Colonic mucosa (tissue), 4 donors: ENCODE measurements at places on chromosomes 7 and 10. TPM values are rescaled to one million over a fixed set of nuclear protein-coding genes. Genes with fewer than 3 reads are reported as not detected.

The PROSER2 gene
- total RNA-seq, result 12.9 TPM

The ACTL6B gene
- total RNA-seq, result 0.29 TPM

The TMEM140 gene
- 3.8 TPM for total RNA-seq

The ABI1 gene
- 65.3 TPM for total RNA-seq

The OIT3 gene
- total RNA-seq, result 0.19 TPM

The PRR15 gene
- total RNA-seq, result 129 TPM

The PRTFDC1 gene
- 8.1 TPM for total RNA-seq

The CXCL12 gene
- total RNA-seq, result 56.2 TPM

The TCAF2 gene
- total RNA-seq, result 1.4 TPM

The MET gene
- total RNA-seq, result 38.3 TPM

The SSC4D gene
- total RNA-seq, result 0.42 TPM

The MGAM2 gene
- 7.5 TPM for total RNA-seq

The SLC16A9 gene
- total RNA-seq, result 24.3 TPM

The EBLN1 gene
- total RNA-seq, result not detected

The VAX1 gene
- not detected for total RNA-seq

The TLX1 gene
- 0.52 TPM for total RNA-seq

The GATAD1 gene
- total RNA-seq, result 22.9 TPM

The SPDYE9 gene
- total RNA-seq, result not detected

The TMEM236 gene
- total RNA-seq, result 16.6 TPM

The NEURL1 gene
- 46.1 TPM for total RNA-seq

The RPEL1 gene
- not detected for total RNA-seq

The SLC26A3 gene
- 1,169 TPM for total RNA-seq

The KCNMA1 gene
- 44.5 TPM for total RNA-seq

The LRRC17 gene
- 1.1 TPM for total RNA-seq

The ATG9B gene
- 1.2 TPM for total RNA-seq

The CARD11 gene
- 1.8 TPM for total RNA-seq

The LIPJ gene
- not detected for total RNA-seq

The CYP3A5 gene
- 52.6 TPM for total RNA-seq

The TUBAL3 gene
- 39.6 TPM for total RNA-seq

The PTPRN2 gene
- 14.7 TPM for total RNA-seq

The OR2F2 gene
- not detected for total RNA-seq

The HUS1 gene
- total RNA-seq, result 31.6 TPM

The LIPM gene
- not detected for total RNA-seq

The PNLIPRP2 gene
- 5.0 TPM for total RNA-seq

The MTG1 gene
- total RNA-seq, result 31.2 TPM
